ENCODE measurements at places on chromosomes 16 and 17.
A peak's percentile ranks its signal among the peaks of the same experiment; 100 is the strongest.

- no peak for DNase-seq
Measured at GRCh38 chr17:3271072-3271848, 26.9 kb downstream of the OR3A1 start.

DNA sequence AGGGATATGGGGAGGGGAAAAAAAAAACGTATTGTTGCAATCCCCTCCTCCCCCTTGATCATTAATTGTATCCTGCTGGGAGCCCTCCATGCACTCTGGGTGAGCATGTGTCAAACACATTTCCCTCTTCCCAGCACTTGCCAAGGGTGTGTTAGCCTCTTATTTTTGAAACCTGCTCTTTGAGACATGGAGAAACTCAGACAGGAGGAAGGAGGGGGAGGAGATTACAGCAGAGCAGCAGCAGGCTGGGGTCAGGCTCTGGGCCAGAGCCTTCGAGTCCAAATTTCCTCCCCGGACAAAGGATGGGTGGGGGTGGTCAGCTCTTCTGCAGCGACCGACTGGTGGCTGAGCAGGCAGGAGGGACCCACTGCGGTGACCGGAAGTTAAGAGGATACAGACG is 64.7 kb downstream of the SOX9 start:
- no peak for DNase-seq

- DNase-seq = no peak
Measured at GRCh38 chr16:1054660-1055556, 17.6 kb upstream of the SSTR5 start.

GRCh38 chr16:17744921-17745572 is 274.3 kb upstream of the XYLT1 start:
- no peak for DNase-seq

- DNase-seq = no peak
Measured at GRCh38 chr16:85687651-85688471, 893 bp downstream of the GINS2 start.

- DNase-seq = no peak
Measured at GRCh38 chr16:1066584-1067172, 5.9 kb upstream of the SSTR5 start.

DNA sequence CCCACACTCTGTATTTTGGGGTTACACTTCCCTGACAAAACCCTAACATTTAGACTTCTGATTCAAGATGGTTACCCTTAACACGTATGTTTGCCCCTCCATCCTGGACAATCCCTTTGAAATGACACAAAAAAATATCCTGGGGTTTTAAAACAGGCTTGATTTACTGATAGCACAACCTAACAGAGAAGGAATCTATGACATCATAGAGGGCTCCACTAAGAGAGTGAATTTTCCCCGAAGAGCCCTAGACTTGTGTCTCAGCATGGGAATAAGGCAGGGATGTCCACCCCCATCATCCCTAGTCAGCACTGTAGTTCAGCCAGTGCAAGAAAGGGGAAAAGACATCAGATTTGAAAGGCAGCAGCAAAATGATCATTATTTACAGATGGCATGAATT is 15.8 kb upstream of the SRCIN1 start:
- DNase-seq = no peak

GRCh38 chr17:53818929-53819328 is 3.8 kb upstream of the KIF2B start:
- no peak for DNase-seq

GRCh38 chr16:88941913-88942909 is 34.8 kb downstream of the CBFA2T3 start:
- peak; percentile 15 for DNase-seq

DNA sequence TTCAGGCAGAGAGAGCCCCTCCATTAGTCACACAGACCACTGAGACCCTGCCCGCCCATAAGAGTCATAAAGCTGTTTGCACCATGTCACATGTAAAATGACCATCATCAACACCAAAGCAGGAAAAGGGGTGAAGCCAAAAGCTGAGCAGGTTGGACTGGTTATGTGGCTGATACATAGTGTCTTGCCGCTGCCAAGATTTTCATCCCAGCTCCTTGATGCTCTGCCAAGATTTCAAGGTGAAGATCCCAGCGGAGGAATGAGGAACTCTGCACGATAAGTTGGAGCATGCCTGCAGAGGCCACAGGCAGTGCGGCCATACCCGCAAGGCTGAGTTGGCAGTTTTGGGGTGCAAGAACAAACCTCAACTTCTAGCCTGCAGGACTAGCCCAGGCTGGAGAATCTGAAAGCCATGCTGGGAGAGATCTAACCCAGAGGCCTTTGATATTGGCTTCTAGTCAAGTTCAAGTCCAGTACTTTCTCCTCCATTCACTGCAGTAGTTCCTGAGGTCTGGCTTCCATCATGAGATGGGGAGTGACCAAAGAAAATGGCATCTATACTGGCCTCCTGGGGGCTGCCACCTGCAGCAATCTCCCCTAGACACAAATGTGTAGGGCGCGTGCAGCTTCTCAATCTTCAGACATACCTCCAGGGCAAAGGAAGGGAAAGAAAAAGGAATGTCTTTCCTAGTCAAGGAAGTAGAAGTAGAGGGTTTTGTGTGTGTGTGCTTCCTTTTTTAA is 79.7 kb upstream of the NOL11 start:
- DNase-seq = no peak

- DNase-seq = no peak
Measured at GRCh38 chr16:78306361-78306760, 206.9 kb downstream of the WWOX start.

- DNase-seq = no peak
Measured at GRCh38 chr17:72696156-72696555, 396.3 kb downstream of the SLC39A11 start.

GRCh38 chr16:68235108-68235886 is 630 bp downstream of the ESRP2 start:
- DNase-seq = no peak

DNA sequence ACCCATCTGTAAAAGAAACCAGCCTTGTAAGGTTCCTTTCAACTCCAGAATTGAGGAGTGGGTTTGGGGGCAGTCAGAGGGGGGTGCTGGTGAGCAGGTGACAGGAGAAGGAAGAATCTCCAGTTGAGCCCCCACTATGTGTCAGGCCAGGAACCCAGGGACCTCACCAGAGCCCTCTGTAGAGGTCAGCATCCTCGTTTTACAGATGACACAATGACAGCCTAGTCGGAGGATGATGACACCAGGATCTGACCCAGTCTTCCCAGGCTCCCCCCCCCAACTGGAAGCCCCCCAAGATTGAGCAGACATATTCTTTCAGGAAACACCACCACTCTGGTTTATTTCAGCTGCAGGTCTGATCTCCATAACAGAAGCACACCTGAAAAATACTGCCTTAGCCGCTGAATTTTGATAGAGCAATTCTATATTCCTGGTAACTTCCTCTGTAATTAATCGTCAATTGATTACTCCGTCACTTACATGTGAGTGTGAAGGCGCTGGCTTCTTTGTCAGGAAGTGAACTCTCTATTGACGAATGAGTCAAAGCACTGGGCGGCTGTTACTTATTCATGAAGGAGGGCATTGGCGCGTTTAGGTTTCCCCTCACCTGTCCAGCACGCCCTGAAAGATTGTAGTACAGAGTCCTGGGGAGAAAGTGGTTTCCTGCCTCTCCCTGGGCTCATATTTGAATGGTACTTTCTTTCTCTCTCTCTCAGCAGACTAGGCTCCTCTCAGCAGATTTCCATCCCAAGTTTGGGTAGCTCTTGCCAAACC is 21.2 kb downstream of the SOCS3 start:
- no peak for DNase-seq

DNA sequence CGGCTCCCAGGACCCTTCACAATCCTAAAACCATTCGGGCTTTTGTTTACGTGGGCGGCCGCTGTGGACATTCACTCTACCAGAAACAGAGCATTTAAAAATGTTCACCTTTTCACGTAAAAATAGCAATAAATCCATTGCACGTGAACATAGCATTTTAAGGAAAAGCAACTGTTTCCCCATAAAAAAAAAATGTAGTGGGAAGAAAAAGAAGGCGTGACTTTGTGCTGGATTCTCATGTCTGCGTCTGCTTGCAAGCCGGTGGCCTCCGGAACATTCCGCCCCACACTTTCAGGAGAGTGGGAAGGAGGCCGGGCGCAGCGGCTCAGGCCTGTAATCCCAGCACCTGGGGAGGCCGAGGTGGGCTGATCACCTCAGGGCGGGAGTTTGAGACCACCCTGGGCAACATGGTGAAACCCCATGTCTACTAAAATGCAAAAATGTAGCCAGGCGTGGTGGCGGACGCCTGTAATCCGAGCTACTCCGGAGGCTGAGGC is 13.4 kb upstream of the GNG13 start:
- no peak for DNase-seq

DNA sequence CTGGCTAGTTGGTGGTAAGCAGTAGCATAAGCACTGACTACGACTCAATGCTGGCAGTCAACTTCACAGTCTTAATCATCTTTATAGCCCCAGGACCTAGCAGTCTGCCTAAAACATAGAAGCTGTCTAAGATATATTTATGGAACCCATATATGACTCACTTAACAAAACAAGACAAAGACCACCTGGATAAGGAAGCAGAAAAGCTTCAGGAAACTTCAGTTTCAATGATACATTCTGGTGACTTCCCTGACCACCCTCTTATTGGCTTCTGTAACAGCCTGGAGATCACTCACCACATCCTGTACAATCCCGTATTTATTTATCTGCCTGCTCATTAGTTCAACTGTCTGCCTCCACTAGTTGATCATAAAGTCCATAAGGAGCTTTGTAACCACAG is 95.5 kb downstream of the PMP22 start:
- no peak for DNase-seq

DNA sequence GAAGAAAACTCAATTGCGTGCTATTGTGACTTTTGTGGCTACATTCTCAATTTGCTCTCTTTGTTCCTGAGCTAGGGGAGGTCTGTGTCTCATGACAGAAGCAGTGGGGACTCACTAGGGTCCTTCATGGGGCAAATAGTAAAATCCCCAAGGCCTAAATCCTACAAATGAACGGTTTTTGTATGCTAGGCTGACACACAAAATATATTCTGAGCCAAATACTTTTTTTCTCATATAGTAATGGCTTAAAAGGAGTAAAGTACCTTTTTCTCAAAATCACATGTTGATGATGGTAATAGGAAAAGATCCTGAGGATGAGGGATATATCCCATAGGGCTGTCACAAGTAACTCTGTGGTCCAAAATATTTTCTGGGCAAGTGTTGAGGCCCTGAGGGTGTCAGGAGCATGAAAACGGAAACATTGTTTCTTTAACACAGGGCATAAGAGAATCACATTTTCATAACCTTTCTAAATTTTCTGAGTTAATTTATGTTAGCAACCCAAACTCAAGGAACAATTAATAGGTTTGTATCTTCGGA is 77.5 kb upstream of the CNTNAP4 start:
- no peak for DNase-seq

- no peak for DNase-seq
Measured at GRCh38 chr17:43817826-43818225, 15.1 kb downstream of the MPP3 start.

- DNase-seq = no peak
Measured at GRCh38 chr17:44906010-44906646, 6.9 kb upstream of the EFTUD2 start.

DNA sequence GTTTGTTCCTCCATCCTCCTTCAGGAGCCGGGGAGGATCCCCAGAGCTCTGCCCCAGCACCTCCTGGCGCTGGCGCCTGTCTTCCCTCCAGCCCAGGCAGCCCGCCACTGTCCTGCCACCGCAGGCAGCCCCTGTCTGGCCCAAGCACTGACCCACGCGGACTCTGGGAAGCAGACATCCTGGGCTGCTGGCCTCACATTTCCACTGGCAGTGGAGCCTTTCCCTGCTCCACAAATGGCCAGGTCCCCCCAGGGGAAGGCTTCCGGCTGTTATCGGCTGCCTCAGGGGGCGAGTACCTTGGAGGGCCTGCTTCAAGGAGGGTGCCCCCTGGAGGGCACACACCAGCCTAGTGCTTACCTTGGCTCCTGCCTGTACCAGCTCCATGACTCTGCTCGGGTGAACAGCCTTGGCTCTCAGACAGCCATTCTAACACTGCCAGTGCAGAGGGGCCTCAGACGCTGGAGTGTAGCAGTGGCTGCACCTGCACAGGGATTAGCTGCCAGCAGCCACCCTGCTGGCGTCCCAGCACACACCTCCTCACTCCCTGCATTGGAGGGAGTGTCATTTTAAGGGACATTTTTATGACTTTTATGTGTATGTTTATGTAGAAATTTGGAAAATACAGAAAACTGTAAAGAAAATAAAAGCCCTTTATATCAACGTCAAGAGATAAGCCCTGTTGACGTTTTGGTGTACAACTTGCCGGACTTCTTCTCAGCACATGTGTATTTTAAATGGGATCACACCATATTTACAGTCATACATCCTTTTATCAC is 21.0 kb downstream of the ACE start:
- no peak for DNase-seq

- DNase-seq = no peak
Measured at GRCh38 chr17:20965492-20965891, 77.3 kb downstream of the USP22 start.

- no peak for DNase-seq
Measured at GRCh38 chr16:27289669-27290068, 21.1 kb upstream of the NSMCE1 start.

DNA sequence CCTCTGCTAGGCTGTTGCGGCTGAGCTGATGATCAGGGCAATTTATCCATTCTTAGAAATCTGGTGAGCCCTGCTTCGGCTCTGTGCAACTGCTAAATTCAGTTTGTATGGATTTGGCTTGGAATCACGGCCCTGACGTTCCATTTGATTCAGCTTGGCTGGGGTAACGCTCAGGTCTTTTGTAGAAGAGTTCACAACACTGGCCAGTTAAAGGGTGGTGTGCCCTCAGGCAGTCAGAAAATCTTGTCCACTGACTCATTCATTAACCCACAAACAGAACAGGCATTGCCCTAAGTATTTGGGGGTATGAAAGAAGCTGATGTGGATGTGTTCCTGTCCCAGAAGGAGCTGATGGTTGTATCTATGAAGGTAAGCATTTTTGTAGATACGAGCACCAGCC is 53.9 kb downstream of the GNAO1 start:
- no peak for DNase-seq

DNA sequence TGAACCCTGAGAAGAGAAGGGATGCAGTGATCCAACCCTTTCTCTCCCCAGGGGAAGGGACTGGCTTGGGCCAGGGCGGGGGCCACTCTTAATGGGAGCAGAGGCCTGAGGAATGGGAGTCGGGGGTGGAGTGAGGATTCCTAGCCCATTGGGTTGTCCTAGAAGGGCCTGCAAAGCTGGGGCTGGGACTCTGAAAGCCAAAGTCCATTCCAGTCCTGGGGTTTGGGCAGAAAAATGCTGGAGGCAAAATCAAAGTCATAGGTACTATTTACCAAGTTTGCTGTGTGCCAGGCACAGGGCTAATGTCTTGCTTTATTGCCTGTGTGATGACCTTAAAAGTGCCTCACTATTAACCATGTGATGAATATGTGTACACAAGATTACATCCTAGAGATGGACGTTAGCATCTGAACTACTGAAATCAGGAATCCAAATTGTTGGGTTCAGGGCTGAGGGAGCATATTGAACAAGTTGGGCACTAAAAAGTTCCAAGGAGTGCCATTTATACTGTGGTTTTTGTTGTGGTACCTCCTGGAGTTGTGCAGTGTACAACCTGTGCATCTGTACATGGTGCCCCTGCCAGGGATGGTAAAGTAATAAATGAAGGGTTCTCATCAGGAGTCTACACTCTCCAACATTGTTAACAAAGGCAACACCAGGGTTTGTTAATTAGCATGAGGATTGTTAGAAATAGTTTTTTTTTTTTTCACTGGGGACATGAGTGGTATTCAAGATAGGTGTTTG is 84.4 kb upstream of the NKD1 start:
- no peak for DNase-seq

- DNase-seq = no peak
Measured at GRCh38 chr16:52446080-52446479, 100.9 kb downstream of the TOX3 start.

Data from effector memory CD4-positive, alpha-beta T cell (primary cell).